ENCODE measurements at places on chromosomes 11 and 22.

DNA sequence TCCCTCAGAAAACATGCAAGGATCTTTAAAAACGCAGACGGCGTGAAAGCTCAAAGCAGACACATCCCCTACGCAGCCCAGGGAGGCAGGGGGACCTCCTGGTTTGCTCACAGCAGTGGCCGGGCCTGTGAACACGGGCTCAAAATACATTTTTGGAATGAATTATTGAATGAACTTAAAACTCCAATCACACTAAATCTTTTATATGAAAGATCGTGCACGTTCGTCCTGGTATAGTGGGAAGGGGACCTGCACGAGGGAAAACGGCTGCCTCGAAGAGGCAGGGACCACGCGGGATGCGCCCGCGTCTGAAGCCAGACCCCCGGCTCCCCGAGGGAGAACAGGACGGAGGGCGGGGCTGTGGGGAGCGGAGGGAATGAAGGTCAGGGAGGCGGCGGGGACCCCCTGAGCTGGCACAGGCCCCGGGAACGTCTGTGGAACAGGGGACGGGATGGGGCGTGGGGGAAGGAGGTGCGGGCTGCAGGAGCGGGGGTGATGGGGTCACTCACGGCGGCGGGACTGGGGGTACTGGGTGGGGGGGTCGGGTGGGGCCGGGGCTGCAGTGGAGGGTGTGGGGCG lies 1.3 kb upstream of the PANX2 start:
- no peak for DNase-seq

DNA sequence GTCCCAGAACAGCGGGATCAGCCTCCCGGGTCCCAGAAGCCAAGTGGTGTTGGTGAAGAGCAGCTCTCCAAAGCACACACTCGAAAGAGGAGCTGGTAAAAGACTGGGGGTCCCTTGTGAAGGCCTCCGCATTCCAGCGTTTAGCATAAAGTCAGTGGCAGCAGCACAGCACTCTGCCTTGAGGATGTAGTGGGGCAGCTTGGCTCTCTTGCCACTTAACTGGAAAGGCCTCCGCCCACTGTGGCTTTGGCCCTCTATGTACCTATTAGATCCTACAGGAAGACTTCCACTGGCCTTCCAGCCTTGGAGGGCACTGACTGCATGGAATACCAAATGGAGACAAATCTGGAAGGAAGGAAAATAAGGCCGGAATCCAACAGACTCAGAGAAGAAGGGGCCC lies 1455.3 kb downstream of the BRD1 start:
- no peak for DNase-seq

DNA sequence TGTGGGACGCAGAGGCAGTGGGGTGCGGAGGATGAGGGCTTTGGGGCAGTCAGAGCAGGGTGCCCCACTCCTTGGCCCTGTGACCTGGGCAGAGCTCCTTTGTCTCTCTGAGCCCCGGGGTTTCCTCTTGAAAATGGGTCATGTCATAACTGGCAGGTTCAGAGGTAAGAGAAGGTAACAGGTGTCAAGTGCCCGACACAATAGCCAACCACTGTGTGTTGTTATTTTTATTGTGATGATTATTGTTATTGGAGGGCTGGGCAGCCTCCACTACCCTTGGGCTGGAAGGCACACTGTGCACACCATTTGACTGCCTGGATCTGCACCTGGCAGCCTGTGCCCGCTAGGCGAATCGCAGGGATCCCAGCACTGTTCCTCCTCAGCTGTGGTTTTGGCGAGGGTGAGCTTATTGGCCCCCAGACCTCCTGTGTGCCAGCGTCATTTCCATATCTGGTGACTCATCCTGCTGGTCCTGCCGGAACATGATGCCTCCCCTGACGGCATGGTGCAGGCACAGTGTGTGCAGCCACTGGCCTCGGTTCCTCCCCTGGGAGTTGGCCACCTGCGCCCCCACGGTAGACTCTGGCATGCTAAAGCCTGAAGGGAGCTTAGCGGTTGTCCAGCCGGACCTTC lies 15.4 kb upstream of the SOX10 start:
- DNase-seq: no peak

DNA sequence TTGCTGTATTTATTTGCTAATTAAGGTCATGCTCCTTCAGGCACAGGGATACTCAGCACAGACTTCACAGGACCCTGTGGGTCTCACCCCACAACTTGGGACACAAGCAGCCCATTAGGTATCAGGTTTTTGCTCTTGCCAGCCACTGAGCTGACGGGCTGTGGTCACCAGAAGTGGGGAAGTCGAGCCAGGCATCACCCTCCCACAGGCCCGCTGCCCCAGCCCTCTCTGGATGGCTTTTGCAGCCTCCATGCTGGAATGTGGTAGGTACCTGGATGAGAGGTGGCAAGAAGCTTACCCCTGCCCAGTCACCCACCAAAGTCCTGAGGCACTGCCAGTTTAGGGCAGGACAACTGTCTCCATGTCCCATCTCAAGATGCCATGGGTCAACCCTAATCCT lies 88.4 kb downstream of the PAX6 start:
- no peak for DNase-seq

All from fibroblast of skin of right biceps (primary cell).